ENCODE measurements at places on chromosomes 7 and 10. TPM values are rescaled to one million over a fixed set of nuclear protein-coding genes. Genes with fewer than 3 reads are reported as not detected.

DNA sequence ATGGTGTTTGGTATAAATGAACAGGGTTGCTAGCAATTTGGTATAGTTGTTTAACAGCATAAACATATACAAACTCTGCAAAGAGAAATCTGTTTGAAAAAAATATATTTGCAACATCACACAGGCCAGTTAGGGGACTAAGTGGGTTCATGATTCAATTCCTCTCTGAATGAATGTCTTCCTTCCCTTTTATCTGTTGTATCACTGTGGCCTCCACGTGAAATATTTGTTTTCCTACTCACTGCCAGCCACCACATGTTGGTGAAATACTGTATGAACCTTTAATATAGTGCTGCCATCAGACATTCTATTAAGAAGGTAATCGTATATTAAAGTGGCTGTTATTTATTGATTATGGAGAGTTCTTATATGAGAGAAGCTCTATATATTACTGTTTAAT lies 157.0 kb downstream of the ARID5B start:
- DNase-seq, result no peak

The HMX3 gene
- not detected for polyA plus RNA-seq

- DNase-seq, result no peak
Measured at GRCh38 chr7:23717788-23718187, 7.8 kb downstream of the STK31 start.

The ADIRF gene
- polyA plus RNA-seq, result 96.5 TPM

Data from foreskin keratinocyte (primary cell).